ENCODE measurements at places on chromosomes 12 and 14.

DNA sequence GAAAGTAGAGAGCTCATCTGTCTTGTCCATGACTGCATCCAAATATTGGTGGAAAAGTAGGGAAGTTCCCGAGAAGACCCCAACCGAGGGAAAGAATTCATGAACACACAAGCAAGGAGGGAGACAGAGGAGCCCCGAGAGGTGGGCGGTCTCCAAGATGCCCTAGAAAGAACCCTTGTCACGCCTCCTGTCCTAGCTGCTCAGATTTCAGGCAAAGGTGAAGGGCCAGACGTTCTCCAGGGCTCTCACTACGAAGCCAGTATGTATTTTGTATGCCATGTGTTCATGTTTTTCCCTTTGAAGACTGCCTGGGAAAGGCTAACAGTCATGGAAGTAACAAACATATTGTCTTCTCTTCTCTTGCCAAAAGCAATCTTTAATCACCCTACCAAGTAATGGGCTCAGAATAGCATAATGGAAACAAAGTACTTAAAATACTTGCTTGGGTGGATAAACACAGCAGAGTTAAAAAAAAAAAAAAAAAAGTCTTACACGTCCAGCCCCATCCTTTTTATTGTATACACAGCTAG, 99.2 kb upstream of the TBX3 start:
- DNase-seq = no peak

DNA sequence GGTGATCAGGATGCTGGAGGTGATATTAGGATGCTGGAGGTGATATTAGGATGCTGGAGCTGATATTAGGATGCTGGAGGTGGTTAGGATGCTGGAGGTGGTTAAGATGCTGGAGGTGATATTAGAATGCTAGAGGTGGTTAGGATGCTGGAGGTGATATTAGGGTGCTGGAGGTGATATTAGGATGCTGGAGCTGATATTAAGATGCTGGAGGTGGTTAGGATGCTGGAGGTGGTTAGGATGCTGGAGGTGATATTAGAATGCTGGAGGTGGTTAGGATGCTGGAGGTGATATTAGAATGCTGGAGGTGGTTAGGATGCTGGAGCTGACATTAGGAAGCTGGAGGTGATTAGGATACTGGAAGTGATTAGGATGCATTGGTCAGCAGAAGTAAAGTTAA, 101.4 kb downstream of the CALM1 start:
- no peak for DNase-seq

- no peak for DNase-seq
Observed at GRCh38 chr14:35420036-35420811, 15.7 kb upstream of the NFKBIA start.

- no peak for DNase-seq
Observed at GRCh38 chr14:75661499-75661814, 411 bp downstream of the TTLL5 start.

DNA sequence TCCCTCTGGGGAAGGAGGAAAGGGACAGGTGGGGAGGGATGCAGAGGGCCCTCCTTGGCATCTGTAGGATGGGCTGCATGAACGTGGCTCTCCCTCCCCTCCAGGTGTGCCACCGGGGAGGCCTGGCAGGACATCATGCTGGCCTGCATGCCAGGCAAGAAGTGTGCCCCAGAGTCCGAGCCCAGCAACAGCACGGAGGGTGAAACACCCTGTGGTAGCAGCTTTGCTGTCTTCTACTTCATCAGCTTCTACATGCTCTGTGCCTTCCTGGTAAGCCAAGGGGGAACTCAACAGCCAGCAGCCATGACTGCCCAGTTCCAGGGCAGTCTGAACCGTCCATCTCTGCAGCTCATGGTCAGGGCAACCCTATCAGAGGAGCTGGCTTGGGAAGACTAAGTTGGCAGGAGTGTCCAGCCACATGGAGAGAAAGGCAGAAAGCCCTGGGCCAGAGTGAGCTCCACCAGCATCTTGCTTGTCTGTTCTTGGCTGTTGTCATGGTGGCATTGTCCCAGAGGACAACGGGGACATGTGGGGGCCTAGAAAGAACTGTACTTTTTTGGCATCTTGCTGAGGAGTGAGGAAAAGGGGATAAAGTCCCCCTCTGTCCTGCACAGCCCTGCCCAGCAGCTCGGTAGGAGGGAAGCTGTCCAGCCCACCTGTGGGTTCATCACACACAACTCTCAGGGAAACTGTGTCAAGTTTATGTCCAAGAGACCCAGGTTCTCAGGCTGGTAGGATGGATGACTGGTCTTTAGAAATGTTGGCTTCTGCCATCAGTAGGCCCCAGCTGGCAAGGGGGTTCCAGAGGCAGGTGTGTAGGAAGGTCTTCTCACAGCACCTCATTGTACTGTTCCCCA, 129.8 kb upstream of the FKBP4 start:
- no peak for DNase-seq

DNA sequence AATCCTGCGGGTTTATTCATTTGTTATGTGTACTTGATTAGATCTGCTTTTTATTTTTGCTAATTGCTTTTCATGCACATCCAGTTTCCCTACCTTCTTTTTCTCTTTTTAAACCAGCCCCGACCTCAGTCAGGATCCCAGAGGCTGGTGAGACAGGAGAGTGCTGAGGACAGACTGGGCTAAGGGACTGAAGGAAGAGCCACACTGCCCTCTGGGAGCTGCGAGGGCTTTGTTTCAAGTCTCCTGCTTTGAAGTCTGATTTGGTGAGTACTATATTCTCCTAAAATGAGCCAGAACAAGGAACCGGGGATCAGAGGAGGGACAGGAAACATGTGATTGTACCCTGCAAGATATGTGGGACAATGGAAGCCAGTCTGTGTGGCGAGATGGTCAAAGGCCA, 23.9 kb downstream of the PRICKLE1 start:
- no peak for DNase-seq

GRCh38 chr12:132323171-132324010, 6.0 kb downstream of the GALNT9 start:
- DNase-seq = peak; percentile 13

DNA sequence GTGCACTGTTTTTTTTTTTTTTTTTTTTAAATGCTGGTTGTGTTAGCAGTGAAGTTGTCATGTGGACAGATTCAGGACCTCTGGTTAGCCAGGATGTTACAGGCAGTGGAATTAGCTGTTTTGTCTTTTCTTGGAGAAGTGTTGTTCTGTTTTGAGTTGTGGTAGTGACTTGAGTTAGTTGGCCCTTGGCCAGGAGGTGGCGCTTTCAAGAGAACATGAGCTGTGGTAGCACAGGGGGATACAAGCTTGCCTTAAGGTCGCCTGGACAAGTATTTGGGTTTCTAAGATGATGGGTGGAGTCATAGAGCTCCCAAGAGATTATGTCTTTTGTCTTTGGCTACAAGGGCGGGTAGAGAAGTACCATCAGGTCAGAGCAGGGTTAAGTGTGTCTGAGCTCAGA, 33.3 kb upstream of the CCDC198 start:
- DNase-seq = no peak
